ENCODE measurements at places on chromosomes 6 and 20.
A peak's percentile ranks its signal among the peaks of the same experiment; 100 is the strongest.

DNA sequence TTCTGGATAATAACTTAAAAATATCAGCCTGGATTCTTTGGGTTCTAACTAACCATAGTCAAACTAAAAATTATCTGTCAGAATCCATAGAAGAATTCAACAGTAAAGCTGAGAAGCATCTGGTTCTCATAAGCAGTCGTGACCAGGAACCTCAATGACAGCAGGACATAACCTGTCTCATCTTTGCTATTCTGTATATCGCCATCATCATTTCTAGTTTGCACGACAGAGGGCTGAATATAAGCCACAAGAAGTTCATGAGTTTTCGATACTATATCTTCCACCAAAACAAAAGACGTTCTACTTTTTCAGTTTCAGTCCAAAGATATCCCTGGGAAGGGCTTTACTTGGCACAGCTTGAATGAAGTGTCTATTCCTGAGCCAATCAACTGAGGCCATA lies 42.7 kb downstream of the RFPL4B start:
- no peak for DNase-seq

DNA sequence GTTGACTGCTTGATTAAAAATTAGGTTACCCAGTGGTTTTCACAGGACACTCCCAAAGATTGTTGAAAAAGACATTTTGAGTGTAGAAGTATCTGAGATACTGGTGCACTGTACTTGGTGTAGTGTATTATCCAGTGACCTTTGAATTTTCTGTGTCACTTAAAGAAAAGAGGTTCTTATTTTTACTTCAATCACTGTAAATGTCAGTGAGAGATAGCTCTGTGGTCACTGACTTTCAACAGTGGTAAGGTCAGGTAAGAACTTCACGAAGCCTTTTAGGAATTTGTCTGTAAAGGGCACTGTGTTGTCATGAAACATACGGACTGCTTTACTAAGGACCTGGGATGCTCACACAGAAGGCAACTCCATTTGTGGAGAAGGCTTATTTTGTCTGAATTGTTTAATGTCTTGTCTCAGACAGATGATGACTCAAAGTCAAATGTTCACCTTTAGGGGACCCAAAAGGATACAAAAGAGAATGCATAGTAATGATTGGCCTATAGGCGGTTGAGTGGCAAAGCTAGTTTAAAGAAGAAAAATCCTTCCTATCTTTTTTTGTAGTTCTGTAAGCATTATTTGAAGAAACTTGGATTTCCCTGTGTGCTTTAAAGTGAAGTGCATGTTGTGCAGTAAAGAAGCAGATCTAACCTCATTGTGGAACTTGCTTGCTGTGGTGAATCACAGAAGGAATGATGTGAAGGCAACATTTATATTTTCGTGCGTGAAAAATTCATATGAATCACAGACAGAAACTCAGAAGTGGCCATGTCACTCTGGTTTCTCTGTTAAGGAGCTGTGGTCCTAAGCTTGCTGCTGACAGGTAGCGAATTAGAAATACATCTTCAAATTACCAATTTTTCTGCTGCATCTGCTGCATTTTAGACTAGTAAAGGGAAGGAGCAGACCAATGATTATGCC lies 47.3 kb downstream of the ZFAND3 start:
- DNase-seq: no peak

- DNase-seq: no peak
Measured at GRCh38 chr6:41097467-41098090, 24.8 kb downstream of the NFYA start.

- peak; percentile 80 for DNase-seq
Measured at GRCh38 chr6:4941782-4942672, 61.8 kb downstream of the RPP40 start.

- DNase-seq: no peak
Measured at GRCh38 chr20:7499201-7499600, 441.1 kb downstream of the HAO1 start.

DNA sequence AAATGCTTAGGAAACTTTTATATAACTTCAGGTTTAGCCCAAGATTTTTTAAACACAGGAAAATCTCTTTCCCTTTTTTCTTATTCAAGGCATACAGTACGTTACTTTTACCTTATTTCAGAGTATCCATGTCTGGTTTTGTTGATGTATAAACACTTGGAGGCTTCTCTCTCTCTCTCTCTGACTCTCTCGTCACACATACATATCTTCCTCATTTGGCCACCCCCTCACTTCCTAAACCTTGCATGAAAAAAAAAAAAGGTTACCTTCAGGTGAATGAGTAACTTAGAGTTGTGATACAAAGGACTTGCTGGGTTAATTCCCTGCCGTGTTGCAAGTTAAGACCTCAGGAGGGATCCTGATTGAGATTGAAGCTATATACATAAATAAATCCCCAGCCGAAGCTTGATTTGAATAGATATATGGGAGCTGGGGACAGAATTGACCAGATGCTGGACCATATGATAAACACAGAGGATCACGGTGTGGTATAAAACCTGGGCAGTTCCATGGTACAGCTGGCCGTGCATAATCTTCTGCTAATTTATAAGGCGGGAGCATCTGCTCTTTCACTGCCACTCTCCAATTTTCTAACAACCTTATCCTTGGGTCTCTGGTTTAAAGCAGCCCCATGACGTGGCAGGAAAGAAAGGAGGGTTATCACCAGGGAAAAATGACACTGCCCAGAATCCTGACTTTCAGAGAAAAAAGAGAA lies 55.1 kb upstream of the IL20RA start:
- DNase-seq: no peak

DNA sequence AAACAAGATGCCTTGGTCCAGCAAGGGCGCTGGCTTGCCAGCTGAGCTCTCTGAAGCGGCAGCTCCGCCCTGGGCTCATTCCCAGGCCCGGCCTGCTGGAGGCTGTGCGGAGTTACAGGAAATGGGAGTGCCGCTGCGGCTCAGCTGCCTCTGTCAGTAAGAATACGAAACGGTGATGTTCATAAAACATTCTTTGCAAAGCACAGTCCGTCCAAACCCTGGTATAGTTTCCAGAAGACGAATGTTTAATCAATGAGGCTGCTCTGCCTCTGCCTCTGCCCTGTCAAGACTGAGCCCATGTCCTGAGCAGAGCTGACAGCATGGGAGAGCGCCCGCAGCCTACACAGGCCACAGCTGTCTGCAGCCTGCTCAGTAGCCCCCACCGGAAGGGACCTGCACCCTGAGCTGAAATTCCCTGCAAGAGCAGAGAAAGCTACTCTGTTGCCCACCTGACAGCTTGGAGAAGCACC lies 153.3 kb upstream of the SNX9 start:
- no peak for DNase-seq

- no peak for DNase-seq
Measured at GRCh38 chr6:28603891-28604290, 78.2 kb downstream of the GPX5 start.

DNA sequence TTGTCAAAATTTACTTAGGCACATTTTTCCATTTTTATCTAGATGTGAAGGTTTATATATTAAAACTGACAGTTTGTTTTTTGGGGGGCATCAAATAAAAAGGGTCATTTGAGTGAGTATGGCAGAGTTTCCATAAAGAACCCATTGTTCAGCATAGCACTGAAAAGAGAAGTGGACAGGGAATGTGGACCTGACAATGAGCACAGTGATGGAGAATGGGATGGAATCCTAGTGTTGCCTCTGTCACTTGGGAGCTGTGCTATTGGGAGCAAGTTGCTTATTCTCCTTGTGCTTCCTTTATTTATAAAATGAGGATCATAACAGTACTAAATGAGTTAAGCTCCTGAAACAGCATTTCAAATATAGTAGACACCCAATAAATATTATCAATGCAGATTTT lies 130.7 kb upstream of the SIM1 start:
- no peak for DNase-seq

GRCh38 chr6:27448456-27448855 lies 24.4 kb downstream of the ZNF184 start:
- no peak for DNase-seq

GRCh38 chr6:169972736-169973135 lies 221.3 kb downstream of the ERMARD start:
- no peak for DNase-seq

DNA sequence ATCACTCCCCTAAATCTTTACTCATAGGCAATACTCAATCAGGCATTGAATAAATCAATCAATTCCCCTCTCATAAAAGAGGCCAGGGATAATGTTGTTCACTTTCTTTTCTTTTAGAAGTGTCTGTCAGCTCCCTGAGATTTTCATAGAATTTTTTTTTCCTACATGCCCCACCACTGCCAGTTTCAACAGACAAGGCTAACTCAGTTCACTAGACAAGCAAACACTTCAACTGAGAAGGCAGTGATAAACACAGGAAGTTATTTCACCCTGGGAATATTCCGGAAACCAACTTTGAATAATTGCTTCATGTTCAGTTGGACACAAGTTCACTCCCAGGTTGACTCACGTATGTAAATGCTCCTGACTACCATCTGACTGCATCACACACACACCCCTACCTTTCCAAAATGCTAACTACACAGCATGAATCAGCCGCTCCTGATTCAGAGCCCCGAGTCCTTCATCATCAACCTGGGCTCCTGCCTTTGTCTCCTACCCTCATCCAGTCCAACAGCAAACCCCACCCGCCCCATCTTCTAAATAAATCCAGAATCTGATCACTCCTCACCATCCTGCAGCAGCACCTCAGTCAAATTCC lies 143.9 kb downstream of the BCAS1 start:
- DNase-seq: peak; percentile 52

DNA sequence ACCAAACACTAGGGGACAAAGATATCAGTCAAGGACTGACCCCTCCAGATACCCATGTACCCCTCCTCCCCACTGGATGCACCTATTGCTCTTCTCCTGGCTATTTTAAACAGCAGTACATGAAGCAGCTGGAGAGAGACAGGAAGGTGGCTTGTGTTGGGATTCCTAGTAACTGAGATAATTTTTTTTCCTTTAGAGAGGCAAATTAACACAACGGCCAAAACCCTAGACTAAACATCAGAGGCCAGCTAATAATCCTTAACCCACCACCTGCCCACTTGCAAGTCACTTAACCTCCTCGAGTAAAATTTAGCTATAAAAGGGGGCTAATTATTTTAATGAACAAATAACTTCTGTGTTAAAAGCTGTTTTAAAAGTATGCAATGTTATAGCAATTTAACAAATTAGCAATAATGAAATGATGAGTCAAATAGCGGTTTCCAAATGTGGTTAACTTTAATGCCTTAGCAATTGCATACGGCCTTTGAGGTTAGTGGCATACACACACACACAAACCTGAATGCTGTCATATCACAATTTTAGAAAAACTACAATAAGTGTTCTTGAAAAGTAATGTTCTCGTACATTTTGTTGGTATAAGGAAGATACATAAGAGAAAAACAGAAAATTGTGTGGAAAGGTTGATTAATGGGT lies 151.7 kb downstream of the FRK start:
- no peak for DNase-seq

DNA sequence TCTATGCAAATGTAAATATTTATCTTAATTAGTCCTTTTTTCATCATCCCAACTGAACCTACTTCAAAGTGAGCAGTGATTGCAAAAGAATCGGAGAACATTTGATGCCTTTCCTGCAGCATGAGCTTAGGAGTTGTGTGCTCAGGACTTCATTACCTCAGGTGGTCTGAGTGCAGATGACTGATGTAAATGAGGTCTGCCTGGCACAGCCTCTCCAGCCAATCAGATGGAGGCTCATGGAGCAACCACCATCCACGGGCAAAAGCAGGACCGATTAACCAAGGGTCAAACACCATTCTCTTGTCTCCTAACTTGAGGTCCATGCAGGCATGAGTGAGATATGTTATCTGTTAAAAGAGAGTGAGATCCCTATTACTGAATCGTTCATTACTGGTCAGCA lies 165.7 kb upstream of the CARMIL1 start:
- DNase-seq: no peak

DNA sequence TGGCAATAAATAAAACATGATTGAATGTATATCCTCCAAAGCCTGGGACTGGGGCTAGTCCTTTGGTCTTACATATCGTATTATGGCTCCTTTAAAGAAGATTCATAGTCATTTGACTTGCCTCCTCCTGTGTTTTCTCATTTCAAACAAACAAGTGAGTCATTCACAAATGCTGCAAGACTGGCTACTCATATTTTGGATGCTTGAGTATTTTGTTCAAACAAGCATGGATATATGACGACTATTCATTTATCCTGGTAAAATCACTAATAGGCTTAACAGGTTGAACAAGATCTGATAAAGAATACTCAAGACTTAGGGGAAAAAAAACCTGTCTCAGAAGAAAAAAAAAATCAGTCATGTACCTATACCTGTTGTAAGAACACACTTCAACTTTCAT lies 111.1 kb upstream of the CCDC28A start:
- DNase-seq: peak; percentile 7

- no peak for DNase-seq
Measured at GRCh38 chr6:155100591-155100990, 105.5 kb downstream of the TIAM2 start.

GRCh38 chr6:154261688-154262397 lies 94.8 kb downstream of the IPCEF1 start:
- DNase-seq: no peak

GRCh38 chr20:57330998-57331397 lies 1.4 kb downstream of the SPO11 start:
- no peak for DNase-seq

DNA sequence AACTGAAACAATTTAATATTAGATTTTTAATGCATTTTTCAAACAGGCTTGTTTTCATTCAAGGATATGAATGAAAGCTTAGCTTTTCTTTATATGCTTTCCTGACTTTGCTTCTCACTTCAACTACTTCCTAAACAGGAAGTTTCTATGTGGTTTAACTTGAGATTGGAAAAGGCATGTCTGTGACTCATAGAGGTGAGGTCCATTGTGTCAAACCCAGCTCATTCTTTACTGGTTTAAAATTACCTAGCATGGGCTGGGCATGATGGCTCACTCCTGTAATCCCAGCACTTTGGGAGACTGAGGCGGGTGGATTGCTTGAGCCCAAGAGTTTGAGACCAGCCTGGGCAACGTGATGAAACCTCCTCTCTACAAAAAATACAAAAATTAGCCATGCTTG lies 34.4 kb downstream of the EFHC1 start:
- peak; percentile 27 for DNase-seq

- no peak for DNase-seq
Measured at GRCh38 chr20:34251619-34252018, 10.4 kb downstream of the ASIP start.

DNA sequence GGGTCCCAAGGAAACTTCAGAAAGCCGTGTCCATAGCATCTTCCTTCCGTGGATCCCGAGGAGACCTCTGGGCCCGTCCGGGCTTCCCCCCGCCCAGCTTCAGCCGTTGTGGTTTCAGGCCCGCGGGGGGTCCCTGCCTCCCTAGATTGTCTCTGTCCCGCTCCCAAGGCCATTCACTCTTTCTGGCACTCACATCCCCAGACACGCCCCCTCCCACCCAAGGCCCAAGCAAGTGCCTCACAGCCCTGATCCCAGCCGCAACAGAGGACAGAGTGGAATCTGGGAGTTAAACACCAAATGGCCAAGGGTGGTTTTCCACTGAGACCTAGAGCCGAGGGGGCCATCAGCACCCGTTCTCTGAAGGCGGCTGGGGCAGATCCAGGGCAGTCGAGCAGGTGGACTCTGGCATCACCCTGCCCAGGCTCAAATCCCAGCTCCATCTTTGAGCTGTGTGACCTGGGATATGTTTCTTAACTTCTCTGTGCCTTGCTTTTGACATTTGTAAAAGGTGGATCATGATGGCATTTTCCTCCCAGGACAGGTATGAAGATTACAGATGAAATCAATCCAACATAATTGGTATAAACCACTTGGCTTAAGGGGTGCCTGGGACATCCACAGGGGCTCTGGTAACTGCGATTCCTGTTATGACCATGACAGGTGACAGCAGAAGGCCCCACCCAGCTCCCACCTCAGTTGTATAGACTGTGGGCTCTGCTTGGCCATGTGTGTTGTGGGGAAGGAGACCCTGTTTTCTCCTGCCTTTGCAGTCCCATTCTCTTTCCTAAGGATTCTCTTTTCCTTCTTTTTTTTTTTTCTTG lies 48.1 kb downstream of the CTCFL start:
- DNase-seq: no peak

GRCh38 chr6:102895683-102896082 lies 1502.2 kb downstream of the GRIK2 start:
- DNase-seq: no peak

Data from PC-9 (cell line).